Activated CD4-positive, CD25-positive, alpha-beta regulatory T cell treated with anti-CD3 and anti-CD28 coated beads, Interleukin-2, amount 50 U/mL, for 72 hours (primary cell): ENCODE measurements at places on chromosomes 6 and 20.

DNA sequence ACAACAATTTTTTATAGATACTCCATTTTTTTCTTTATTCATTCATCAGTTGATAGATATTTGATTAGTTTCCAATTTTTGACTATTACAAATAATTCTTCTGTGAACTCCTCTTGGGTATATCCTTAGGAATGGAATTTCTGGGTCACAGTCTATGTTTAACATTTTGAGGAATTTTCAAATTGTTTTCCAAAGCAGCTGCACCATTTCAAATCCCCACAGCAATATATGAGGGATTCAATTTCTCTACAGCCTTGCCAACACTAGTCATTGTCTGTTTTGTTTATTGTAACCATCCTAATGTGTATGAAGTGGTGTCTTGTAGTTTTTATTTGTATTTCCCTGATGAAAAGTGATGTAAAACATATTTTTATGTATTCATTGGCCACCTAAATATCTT is 320.3 kb upstream of the DEFB112 start:
- no peak for DNase-seq

- no peak for DNase-seq
Observed at GRCh38 chr20:37733416-37733815, 39.6 kb downstream of the CTNNBL1 start.

DNA sequence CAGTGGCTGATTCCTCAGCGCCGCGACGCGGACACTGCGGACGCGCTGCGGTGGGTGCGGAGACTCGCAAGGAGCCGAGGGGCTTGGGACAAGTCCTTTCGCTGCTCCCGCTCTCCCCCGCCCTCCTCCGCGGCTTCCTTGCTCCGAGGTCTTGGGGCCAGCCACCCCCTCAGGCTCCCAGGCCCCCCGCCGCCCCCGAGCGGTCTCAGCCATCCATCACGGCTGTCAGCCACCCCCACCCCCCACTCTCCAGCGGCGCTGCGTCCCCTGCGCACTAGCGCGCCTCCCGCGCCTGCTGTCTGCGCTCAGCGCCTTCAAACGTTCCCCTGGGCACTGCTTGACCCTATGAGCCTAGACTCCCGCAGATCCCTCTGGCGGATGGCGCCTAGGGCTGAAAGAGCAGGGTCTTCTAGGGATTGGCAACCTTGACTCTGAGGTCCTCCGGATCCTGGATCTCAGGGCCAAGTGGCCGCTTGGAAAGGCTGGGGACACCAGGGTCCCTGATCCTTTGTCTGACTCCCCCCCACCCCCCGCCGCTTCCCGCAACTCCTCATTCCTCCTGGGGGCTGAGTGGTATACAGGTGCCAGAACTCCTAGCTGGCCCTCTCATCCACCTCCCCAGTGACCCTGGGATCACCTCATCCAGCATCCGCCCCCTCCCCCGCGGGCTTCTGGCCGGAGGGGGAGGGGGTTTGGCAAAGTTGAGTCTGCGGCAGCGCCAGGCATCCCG is 1.4 kb downstream of the SLC12A5 start:
- DNase-seq = no peak

- DNase-seq = no peak
Observed at GRCh38 chr20:57834306-57835073, 124.7 kb upstream of the PMEPA1 start.

DNA sequence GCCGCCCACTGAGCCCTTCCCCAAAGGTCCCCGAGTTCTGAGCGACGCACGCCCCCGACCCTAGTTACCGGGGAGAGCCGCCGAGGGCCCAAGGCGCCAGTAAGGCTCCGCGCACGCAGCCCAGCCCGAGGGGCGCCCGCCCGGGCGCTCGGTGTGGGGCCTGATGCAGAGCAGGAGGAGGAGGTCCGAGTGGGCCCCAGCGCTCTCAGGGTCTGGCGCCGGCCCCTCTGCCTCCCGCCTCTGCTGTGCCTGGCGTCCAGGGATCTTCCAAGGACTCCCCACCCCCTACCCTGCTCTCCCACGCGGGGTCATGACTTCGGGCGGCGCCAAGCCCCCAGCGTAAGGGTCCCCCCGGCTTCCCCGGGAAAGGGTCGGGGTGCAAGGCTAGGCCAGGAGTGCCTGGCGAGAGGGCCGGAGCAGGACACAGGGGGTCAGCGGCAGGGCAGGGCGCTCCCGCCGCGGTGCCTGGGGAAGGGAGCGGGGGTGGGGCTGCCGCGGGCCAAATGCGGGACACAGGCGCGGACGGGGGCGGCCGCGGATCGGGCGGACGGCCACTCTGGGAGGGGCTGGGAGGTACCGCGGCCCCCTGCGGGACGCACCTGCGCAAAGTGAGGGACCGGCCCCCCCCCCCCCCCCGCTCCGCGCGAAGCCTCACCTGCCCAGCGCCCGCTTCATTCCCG is 637 bp downstream of the ABHD12 start:
- peak; percentile 46 for DNase-seq

DNA sequence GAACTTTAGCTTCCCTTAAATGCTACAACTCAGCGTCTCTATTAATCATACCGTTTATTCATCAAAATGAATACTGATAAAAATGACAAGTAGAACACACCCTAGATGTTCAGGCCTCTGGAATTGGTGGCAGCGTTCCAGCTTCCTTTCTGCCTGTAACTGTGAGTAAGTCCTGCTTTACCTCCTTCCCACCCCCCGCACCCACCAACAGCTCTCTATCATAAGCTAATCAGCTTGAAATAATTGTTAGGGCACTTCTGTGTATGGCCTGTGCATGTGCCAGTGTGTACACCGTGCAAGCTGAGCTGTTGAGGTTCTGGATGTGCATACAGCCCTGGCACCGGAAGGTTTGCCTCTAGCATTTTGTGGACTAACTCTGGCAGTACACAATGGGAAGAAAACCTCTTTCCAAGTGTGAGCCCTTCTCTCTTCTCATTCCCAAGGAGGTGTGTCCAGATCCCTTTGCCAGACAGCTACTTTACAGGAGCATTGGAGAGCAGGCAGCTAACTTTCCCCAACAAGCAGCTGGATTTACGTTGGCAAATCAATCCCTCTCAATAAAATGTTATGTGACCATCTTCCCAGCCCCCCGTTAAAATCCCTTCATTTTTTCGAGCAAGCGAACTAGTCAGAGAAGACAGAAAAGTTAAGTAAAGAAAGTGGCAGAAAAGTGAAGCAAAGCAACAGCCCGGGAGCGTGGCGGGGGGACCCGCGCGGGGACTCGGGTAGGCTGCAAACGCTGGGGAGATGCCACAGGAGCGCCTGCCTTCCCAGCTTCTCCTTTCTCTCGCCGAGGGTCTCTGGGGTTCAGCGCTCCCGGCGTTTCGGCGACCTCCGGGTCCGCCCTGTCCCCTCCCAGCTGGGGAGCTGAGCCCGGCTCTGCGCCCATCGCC is 803 bp upstream of the ADGRG6 start:
- DNase-seq = no peak

- DNase-seq = no peak
Observed at GRCh38 chr20:38338849-38339520, 7.3 kb upstream of the LBP start.

- no peak for DNase-seq
Observed at GRCh38 chr6:81820980-81821379, 68.5 kb upstream of the TENT5A start.

GRCh38 chr20:56359212-56360132 is 698 bp downstream of the FAM210B start:
- peak; percentile 36 for DNase-seq

DNA sequence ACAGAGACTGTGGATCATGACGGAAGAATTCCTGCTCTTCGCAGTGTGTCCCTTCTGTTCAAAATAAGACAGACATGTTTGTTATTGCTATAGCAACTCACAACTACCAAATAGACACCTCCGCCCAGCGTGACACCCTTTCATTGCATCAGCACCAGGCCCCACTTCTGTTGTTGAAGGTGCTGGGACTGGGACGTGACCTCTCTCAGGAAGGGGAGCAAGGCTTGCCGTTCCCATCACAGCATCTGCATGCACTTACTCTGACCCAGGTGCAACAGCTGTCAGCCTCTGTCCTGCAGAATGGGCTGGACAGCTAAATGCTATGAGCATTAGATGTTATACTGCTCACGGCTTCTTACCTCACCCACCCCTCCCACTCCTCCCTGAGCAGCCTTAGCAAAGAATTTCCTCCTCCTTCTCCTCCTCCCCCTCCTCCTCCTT is 94.1 kb downstream of the DACT2 start:
- DNase-seq = no peak

DNA sequence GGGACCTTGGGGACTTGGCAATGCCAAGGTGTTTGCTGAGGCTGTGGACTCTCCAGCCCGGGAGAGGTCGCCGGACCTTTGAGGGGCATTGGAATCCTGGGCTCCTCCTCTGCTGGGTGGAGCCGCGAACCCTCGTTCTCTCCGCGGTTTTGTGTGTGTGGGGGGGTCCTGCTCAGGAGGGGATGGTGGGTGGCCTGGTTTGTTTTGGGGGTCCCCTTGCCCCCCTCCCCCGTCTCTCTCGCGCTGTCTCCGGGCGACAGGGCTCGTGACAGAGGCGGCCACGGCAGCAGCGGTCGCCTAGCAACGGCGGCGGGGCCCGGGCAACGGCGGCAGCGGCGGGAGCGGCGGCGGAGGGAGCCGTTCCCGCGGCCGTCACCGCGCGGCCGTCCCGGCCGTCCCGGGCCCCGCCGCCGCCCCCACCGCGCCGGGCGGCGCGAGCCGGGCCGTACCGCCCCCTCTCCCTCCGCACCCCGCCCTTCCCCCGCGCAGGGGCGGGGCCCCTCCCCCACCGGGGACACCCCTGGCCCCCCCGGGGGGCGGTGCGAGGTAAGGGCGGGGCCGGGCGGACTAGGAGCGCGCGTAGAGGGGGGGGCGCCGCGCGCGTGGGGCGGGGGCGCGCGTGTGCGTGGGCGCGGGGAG is 7.8 kb downstream of the SYNGAP1 start:
- peak; percentile 61 for DNase-seq

DNA sequence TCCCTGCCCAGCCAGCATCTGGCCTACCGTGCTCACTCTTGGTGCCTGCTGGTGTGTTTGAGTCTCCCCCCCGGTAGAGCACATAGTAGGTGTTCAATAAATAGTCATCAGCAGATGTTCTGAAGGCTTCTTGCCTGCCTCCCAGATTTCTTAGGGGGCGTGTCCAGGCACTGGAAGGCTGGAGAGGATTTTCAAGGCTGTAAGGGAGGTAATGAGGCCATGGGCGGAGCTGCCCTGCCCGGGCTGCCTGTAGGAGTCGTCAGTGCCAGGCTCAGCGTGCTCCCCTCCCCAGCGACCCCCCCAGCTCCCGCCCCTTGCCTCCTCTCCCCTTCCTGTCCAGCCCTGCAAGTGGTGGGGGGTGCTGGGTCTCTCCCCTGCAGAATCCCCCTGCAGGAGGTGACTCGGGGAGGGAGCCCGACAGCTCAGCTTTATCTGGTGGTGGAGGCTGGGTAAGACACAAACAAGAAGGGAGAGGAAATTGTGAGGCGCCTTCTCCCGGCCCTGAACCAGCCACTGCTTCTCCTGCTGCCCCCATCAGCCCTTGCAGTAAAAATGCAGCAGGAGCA is 55.9 kb downstream of the BCAS4 start:
- DNase-seq = no peak

GRCh38 chr6:161225681-161226008 is 48.2 kb downstream of the AGPAT4 start:
- DNase-seq = no peak

DNA sequence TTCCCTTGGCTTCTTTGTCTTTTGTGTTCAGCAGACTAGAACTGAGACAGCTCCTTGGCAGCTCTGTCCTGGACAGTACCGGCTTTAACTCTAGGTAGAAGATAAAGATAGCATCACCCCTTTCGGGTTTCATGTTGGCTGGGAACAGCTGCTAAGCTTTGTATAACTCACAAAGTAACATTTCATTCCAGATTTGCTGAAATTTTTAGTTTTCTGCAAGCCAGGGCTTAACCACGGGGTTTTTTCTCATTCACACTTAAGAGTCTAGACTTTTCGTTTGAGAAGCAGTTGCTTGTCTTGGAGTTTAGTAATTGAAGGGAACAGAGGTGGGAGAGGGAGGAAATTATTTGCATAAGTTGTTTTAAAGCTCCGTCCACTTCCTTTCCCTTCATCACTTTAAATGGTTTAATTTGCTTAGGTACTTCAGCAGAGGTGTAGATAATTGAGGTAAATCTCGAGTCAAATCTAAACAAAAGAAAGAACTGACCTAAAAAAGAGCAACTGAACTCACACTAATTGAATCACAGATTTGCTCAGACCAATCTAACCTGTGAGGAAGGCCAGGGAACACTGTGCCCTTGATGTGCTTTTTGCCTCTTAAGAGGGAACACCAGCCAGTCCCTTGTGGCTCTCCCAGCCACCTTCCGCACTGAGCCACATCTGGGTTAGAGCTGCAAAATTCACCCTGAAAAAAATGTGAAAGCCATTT is 48.3 kb downstream of the RREB1 start:
- DNase-seq = no peak

GRCh38 chr20:59737073-59737666 is 132.8 kb downstream of the PHACTR3 start:
- no peak for DNase-seq

DNA sequence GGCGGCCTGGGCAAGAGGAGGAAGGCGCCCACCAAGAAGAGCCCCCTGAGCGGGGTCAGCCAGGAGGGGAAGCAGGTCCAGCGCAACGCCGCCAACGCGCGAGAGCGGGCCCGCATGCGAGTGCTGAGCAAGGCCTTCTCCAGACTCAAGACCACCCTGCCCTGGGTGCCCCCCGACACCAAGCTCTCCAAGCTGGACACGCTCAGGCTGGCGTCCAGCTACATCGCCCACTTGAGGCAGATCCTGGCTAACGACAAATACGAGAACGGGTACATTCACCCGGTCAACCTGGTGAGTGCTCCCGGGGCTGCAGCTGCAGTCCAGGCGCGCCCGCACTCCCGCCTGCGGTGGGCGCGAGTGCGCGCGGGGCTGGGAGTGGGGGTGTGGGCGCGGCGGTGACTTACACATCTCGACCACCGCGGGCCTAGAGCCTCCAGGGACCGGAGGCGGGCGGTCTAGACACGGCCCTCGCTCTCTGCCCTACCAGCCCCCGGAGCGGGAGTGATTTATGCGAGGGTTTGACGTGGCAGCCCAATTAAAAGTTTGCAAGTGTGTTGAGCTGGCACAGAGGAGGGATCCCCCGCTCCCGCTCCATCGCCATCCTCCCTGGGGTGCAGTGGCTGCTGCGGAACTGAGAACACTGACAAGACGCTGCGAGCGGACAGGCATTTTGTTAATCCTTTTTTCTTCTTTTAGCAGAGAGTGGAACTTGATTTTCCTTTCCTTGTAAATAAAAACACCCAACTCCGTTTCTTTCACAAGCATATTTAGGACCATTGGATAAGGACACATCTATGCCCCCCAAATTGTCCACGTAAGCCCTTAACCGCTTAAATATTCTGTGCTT is 867 bp downstream of the TCF21 start:
- no peak for DNase-seq

DNA sequence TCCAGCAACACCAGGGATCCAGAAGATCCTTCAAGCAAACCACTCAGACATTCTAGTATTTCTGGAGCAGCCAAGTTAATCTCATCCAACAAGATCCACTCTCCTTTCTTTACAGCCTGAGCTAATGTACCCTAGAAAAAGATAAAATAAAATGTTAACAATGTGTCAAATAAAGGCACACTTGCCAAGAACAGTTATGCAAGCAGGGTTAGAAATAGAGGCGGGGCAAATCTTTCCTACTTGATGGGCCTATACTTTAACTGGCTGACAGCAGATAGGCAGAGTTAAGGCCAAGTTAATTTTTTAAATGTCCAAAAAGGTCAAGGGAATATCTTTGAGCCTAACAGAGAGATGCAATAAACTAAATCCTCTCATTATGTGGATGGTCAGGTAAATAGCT is 60.8 kb downstream of the MDN1 start:
- DNase-seq = no peak

- no peak for DNase-seq
Observed at GRCh38 chr6:107656883-107657282, 167.0 kb downstream of the SOBP start.

GRCh38 chr6:1619673-1620503 is 10.2 kb downstream of the FOXC1 start:
- DNase-seq = no peak

- no peak for DNase-seq
Observed at GRCh38 chr6:46486181-46486580, 5.1 kb downstream of the RCAN2 start.
